T-helper 22 cell (primary cell): ENCODE measurements at places on chromosomes 12 and 14.

DNA sequence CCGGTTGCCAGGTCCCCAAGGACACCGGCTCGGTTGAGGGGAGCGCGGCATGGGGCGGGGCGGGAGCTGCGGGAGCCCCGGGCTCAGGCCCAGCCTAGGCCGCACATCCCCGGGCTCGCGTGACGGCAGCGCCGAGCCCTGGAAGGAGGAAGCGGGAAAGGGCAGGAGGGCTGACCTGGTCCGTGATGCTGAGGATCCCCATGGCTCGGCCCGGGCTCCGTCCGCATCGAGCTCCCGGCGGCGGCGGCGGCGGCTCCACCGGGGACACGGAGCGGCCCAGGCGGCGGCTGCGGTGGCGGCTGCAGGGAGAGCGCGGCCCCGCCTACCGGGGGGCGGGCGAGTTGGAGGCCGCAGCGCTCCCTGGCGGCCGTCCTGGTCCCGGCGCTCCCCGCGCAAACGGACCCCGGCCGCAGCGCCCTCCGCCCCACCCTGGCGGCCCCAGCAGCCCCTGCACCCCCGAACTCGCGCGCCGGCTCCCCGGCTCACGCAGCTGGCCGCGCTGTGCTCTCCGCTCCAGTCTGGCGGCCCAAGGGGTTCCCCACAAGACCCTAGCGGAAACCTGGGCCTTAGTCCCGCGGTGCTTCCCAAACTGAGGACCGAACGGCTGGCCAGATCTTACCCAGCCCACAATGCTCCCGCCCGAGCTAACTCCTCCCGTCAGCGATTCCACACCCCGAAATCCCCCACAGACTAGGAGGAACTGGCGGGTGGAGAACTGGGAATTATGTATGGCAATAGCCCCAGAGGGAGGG, at the start of gene ANKRD52:
ANKRD52 (minus strand) TSS at position 317 of the 752 bp plus-strand sequence; CDS start at position 202, 115 bp downstream.
- DNase-seq: peak; percentile 65

DNA sequence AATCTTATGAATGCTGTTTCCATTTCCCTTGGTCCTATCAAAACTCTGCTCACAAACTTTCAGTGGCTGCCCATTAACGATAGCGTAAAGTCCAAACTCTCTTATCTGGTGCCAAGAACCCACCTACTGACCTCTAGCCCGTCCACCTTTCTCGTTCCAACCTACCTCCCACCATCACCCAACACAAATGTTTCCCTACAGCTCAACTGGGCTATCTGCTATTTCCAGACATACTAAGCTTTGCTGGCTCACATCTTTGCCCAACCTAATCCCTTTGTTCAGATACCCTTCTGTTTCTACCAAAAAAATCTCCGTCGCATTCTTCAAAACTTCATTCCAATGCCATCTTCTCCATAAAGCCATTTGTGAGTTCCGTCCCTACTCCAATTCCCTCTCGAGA, 7.6 kb upstream of the NOP2 start:
- DNase-seq: no peak

DNA sequence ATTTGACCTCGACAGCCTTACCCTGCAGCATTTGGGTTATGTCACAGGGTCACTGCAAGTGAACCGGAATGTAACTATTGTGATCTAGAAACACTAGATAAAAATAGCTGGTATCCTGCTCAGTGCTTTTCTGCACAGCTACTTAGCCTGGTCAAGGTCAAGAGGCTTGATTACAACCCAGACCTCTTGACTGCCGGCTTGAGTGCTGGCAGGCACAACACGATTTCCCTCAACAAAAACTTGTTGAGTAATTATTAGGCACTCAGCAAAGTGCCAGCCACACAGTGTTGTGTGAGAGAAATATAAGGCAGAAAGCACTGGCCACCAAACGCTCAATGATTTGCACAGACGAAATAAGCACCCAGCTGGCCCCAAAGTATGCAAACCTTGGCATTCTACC, 156.7 kb downstream of the NUAK1 start:
- no peak for DNase-seq

- no peak for DNase-seq
Observed at GRCh38 chr12:123936956-123937706, 35.5 kb downstream of the CCDC92 start.

DNA sequence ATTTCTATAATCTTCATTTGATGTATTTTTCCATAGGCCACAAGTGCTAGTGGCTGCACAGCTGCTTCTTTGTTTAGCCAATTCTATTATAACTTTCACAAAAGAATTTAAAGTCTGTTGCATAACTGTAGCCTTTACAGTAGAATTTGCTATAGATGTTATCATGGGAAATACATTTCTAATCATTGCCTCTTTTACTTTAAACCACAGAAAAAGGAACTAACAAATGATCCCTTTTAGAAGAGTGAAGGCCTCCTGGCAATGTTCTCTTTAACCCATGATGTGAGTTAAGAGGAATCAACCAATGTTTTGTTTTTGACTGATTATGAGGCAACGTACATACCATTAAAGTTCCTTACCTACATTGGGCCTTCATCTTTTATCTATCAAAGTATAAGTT, 68.8 kb downstream of the RPL10L start:
- DNase-seq: no peak

- DNase-seq: no peak
Observed at GRCh38 chr12:26647088-26647487, 185.9 kb downstream of the ITPR2 start.

DNA sequence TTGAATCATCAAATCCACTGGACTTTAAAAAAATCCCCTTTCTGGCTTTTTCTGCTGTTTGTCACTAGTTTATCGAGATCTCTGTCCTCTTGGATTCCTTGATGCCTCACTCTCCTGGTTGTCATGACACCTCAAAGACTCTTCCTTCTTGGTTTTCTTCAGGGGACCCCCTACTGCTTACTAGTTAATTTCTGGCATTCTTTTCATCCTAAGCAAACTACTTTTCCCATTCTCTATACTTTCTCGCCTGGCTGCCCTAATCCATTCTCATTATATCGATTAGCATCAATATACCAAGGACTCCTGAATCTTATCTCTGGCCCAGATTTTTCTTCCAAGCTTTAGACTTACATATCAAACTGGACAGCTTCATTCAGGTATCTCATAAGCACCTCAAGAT, 98.6 kb downstream of the NEDD1 start:
- no peak for DNase-seq

DNA sequence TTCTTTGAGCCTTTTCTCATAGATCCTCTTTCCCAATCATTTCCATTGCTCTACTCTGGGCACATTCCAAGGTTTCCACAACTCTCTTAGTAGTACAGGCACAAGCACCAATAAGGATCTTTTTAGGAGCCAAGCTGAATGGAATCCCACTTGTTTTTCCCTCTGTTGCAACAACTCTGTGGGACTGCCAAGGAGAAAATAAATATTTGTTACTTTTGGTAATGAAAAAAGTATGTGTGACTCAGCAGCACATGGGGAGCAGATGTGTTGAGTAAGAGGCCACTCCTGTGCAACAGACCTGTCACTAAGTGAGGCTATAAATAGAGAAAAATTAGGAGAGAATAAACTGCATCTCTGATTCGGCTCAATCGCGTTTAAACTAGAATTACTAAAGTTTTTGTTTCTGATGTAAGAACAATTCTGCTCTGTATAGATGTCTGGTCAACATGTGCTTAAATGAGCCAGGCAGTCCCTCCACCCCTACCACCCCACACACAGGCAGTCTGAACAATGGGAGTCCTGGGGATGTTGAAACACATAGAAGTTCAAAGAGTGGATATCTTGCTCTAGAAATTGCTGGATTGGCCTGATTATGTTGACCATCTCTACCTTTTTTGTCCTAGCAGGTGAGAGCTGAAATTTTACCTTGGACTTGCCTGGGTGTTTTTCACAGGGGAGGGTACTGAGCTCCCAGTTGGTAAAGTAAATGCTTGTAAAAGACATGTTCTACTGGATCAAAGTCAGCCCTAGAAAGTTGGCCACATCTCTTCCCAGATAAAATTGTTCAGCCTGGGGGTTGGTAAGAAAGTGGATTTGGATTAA, 244.3 kb upstream of the NOVA1 start:
- no peak for DNase-seq

GRCh38 chr14:96126339-96126782, 78.3 kb upstream of the BDKRB2 start:
- DNase-seq: peak; percentile 28

GRCh38 chr12:2686280-2686646, 108.5 kb upstream of the FKBP4 start:
- DNase-seq: no peak

- no peak for DNase-seq
Observed at GRCh38 chr12:83823386-83824045, 1089.1 kb downstream of the SLC6A15 start.

DNA sequence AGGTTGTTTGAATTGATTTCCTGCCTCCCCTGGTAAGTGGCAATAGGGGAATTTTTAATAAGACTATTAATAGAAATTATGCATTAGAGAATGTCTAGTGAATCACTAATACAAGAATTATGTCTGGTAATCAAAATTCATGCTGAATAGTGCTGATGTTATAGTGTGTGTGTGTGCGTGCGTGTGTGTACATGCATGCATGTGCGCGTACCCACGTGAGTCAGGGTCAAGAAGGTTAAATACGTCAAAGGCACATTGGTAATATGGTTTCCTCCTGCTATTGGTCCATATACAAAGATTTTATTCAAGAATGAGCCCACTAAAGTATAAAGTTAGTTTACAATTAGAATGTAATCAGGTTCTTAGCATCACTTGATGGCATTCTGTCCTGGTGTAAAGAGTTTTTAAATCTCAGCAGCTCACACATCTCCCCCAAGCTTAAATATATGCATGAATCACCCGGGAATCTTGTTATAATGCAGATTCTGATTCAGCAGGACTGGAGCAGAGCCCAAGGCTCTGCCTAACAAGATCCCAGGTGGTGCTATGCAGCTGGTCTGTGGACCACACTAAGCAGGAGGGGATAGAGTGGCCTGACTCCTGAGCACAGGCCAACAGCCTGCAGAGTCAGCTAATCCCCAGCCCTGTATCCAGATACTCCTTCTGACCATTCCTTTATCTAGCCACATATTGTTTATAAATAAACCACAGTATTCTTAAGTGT, 43.9 kb downstream of the TTC9 start:
- no peak for DNase-seq

GRCh38 chr12:24919346-24920001, 29.4 kb downstream of the BCAT1 start:
- no peak for DNase-seq
